Effector memory CD8-positive, alpha-beta T cell (primary cell): ENCODE measurements at places on chromosomes 3 and 15.

- no peaks in the 10 kb centered on the region for H3K36me3 ChIP-seq
- no peaks in the 10 kb centered on the region for H3K4me1 ChIP-seq
- H3K4me3 ChIP-seq, result no peak overlapping the region
- H3K27me3 ChIP-seq, result no peaks in the 10 kb centered on the region
- H3K27ac ChIP-seq, result no peak overlapping the region
- DNase-seq, result no peak
Observed at GRCh38 chr3:6733699-6734394, 127.1 kb upstream of the GRM7 start.

- no peak overlapping the region for H3K27ac ChIP-seq
- DNase-seq, result no peak
- H3K4me3 ChIP-seq, result no peak overlapping the region
- no peaks in the 10 kb centered on the region for H3K4me1 ChIP-seq
- H3K36me3 ChIP-seq, result no peaks in the 10 kb centered on the region
Observed at GRCh38 chr3:144645300-144645699, 673.7 kb downstream of the DIPK2A start.

GRCh38 chr3:24096695-24097290 lies 151.7 kb downstream of the NR1D2 start:
- no peaks in the 10 kb centered on the region for H3K4me1 ChIP-seq
- H3K36me3 ChIP-seq, result no peaks in the 10 kb centered on the region
- no peak overlapping the region for H3K4me3 ChIP-seq

DNA sequence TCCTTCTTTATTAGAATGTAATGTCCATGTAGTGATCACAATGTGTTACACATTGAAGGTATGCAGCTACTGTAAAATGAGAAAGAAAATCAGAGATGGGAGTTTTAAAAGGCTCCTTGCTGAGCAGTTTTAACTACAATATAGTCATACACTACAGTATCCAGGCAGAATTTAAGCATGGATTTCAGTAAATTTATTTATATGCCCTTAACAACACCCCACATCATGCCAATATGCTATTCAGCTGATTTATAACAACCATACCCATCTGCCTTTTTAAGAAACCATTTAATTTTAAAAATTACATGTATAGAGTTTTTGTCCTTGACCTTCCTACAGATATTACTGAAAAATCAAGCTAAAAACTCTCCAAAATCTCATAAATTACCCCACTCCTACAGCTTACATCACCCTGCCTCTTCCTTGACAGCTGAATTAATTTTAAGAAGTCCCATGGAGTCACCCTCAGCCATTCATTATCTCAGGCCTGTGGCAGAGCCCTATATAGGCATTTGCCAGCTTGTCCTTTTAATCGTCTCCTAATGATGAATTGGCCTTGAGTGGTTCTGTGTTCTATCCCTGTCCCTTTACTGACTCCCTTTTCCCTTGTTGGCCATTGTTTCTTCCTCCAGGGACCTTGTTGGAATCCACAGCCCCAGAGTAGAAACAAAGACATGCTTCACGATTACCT lies 797.6 kb upstream of the ARRDC4 start:
- no peak for DNase-seq
- H3K36me3 ChIP-seq, result no peaks in the 10 kb centered on the region
- H3K4me3 ChIP-seq, result no peak overlapping the region
- H3K27ac ChIP-seq, result no peak overlapping the region
- H3K27me3 ChIP-seq, result no peaks in the 10 kb centered on the region

GRCh38 chr15:80155001-80155377 lies 2.2 kb downstream of the FAH start:
- H3K36me3 ChIP-seq, result peaks cover 5% of the 10 kb centered on the region
- DNase-seq, result no peak
- H3K27ac ChIP-seq, result peak overlapping the region; percentile 89
- H3K4me1 ChIP-seq, result peaks cover 20% of the 10 kb centered on the region
- H3K27me3 ChIP-seq, result no peaks in the 10 kb centered on the region

DNA sequence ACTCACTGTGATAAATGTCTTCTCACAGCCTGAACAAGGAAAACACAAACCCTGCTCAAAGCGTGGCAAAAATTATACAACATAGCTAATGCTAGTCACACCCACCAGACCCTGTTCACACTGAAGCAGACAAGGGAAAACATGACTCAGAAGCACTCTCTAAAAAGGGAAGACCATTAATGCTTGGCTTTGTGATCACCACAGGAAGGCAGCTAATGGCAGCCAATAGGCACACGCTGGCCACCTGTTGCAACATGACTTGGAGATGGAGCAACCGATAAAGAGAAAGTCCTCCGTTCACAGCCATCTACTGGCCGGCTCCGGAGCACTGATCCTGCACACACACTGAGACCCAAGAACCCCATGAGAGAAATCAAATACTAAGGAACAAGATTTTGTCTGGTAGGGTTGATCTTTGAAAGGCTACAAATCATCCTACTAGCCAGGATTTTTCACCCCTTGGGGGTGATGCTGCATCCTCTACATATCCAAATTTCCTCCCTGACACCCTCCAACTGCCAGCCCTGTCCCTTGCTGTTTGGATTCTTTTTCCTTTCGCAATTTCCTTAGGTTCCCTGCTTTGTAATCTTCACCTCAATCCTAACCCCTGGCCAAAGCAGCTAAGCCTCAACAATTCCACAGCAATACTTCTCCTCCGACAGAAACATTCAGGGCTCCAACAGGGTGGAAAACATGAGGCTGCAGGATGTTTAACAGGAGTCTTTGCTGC lies 3.2 kb downstream of the ZXDC start:
- peak overlapping the region; percentile 79 for H3K27ac ChIP-seq
- peaks cover 50% of the 10 kb centered on the region for H3K4me1 ChIP-seq
- DNase-seq, result no peak
- peak overlapping the region; percentile 68 for H3K4me3 ChIP-seq
- H3K36me3 ChIP-seq, result peaks cover 76% of the 10 kb centered on the region

DNA sequence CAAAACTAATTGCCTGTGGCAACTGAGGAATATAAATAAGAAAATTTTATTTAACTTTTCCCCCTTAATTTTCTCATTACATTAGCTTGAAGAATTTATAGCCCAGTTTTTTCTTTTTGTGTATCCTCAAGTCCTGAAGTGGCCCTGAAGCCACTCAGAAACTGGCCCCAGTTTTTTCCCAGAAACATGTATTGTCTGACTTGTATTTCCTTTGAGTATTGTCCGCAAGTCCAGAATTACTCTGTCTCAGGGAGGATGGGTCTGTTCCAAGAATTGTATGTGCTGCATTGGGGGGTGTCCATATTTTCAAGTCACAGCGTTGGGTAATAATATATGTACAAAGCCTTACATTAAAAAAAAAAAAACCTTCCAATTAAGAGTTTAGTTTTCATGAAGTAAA lies 149.7 kb upstream of the IL12A start:
- peaks cover 2% of the 10 kb centered on the region for H3K27me3 ChIP-seq
- no peak overlapping the region for H3K27ac ChIP-seq
- DNase-seq, result no peak

GRCh38 chr3:18411541-18411940 lies 13.6 kb downstream of the SATB1 start:
- H3K4me1 ChIP-seq, result peaks cover 20% of the 10 kb centered on the region
- no peaks in the 10 kb centered on the region for H3K27me3 ChIP-seq
- H3K4me3 ChIP-seq, result peak overlapping the region; percentile 10
- peaks cover 39% of the 10 kb centered on the region for H3K36me3 ChIP-seq

DNA sequence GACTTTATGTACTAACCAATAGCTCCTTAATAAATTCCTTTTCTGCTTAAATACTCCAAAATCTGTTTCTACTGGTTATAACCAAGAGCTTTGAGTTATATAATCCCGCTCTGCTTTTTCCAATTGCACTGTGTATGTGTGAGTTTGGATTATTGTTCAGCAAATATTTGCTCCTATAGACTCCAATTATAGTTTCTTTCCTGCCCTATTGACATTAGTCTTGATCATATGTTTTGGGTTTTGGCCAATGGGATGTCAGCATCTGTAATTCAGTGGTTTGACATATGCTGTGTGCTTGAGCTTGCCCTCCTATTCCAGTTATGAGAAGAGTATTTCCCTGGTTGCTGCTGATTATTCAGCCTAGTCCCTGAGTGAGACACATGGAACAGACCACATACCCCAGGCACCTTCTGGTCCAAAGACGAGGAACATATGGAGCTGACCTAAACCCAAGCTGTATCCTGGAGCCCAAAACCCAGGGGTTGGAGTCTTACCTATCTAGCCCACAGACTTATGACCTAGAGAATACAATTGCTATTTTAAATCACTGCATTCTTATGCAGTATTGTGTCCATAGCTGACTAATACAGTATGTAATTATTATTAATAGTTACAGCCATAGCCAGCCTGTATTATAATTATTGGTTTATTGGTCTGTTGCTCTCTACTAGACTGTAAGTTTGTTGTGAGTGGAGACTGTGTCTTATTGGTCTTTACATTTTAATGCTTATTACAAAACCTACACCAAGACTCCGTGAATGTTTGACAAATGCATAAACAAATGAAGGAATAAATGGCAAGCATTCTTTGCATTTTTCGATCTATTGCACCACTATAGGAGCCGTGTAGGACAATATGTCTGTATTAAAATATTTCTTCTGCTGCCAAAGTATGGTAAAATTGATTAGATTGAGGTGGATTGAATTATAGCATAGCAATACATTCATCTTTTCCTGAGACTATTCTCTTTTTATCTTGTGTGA lies 11.7 kb upstream of the ZNF280D start:
- H3K36me3 ChIP-seq, result no peaks in the 10 kb centered on the region
- DNase-seq, result no peak
- H3K4me1 ChIP-seq, result no peaks in the 10 kb centered on the region

DNA sequence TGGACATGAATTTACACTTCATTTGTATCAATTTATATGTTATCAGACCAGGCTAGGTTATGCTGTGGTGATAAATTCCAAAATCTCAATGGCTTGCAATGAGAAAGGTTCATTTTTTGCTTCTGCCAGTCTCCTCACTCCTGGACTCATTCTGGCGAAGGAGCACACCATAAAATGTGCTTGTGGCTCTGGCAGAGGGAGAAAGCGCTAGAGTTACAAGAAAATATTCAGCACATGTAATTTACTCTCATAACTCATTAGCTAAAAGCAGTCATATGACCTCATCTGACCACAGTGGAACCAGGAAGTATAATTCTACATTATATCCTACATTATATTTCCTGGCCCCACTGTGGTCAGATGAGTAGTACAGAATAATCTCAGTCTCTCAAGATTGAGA lies 193.8 kb downstream of the BCHE start:
- no peak overlapping the region for H3K27ac ChIP-seq
- DNase-seq, result no peak
- no peaks in the 10 kb centered on the region for H3K4me1 ChIP-seq

GRCh38 chr15:28917791-28918140 lies 32.0 kb downstream of the APBA2 start:
- DNase-seq, result no peak
- no peaks in the 10 kb centered on the region for H3K36me3 ChIP-seq
- peak overlapping the region; percentile 50 for H3K27ac ChIP-seq
- H3K27me3 ChIP-seq, result no peaks in the 10 kb centered on the region
- H3K4me3 ChIP-seq, result peak overlapping the region; percentile 26

DNA sequence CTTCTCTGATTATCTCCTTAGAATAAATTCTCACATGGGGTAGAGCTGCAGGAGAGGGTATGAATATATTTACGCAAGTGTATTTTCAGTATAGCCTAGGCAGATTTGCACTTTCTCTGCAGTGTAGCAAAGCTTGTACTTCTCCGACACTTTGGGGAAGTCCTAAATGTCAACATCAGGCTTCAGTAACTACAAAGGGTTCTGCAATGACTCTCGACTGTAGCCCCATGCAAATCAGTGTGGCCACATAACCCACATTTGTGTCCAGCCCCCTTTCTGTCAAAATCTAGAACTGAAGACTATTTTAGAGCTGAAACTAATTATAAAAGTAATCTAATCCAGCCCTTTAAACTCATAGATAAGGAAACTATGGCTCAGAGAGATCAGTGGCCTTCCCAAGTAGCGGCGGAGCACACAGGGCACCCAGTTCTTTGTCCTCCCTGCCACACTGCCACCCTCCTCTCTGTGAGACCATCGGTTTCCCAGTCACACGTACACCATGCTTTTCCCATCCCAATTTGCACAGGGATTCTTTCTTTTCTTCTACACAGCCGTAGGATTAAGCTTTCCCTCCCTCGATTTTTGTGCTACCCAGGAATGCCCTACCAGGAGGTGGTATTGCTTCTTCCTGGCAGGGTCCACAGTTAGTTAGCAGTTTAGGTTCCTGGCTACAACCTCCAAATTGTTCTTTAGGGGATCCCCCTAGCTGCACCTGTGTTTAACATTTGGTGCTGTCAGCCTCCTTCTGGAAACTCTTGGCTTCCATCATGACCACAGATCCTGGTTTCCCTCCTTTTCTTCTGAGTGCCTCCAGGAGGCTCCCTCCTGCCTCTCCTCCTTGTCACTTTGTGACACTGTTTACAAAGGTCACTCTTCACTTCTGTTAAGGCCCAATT lies 22.9 kb downstream of the MRAS start:
- no peak for DNase-seq
- no peak overlapping the region for H3K27ac ChIP-seq
- peaks cover 53% of the 10 kb centered on the region for H3K27me3 ChIP-seq
- H3K36me3 ChIP-seq, result no peaks in the 10 kb centered on the region

- H3K4me1 ChIP-seq, result no peaks in the 10 kb centered on the region
- no peak overlapping the region for H3K27ac ChIP-seq
- no peak for DNase-seq
- H3K27me3 ChIP-seq, result peaks cover 24% of the 10 kb centered on the region
Observed at GRCh38 chr15:65333148-65333820, 28.8 kb downstream of the RNU5B-1 start.

- no peak overlapping the region for H3K4me3 ChIP-seq
- H3K27me3 ChIP-seq, result peaks cover 8% of the 10 kb centered on the region
- H3K27ac ChIP-seq, result no peak overlapping the region
- no peak for DNase-seq
- H3K4me1 ChIP-seq, result no peaks in the 10 kb centered on the region
Observed at GRCh38 chr15:95210436-95210981, 979.1 kb downstream of the MCTP2 start.

GRCh38 chr3:39405687-39406367 lies 693 bp upstream of the RPSA start:
- no peaks in the 10 kb centered on the region for H3K27me3 ChIP-seq
- DNase-seq, result no peak
- H3K4me1 ChIP-seq, result peaks cover 23% of the 10 kb centered on the region
- peak overlapping the region; percentile 81 for H3K4me3 ChIP-seq
- H3K27ac ChIP-seq, result peak overlapping the region; percentile 93

GRCh38 chr15:56534728-56535127 lies 69.8 kb upstream of the MNS1 start:
- H3K4me1 ChIP-seq, result peaks cover 16% of the 10 kb centered on the region
- DNase-seq, result no peak
- no peak overlapping the region for H3K4me3 ChIP-seq
- H3K36me3 ChIP-seq, result peaks cover 4% of the 10 kb centered on the region
